Skeletal muscle tissue (tissue), 5 donors: ENCODE measurements at places on chromosomes 12 and 14. TPM values are rescaled to one million over a fixed set of nuclear protein-coding genes. Genes with fewer than 3 reads are reported as not detected.

The DPF3 gene
- 1.6 TPM for total RNA-seq

The ANO2 gene
- total RNA-seq: 4.7 TPM

The ARID2 gene
- 43.3 TPM for total RNA-seq

The CACNA2D4 gene
- total RNA-seq: 0.52 TPM

The AREL1 gene
- total RNA-seq: 21.9 TPM

The CLEC4A gene
- total RNA-seq: not detected

The TOMM20L gene
- total RNA-seq: not detected

The KRT75 gene
- total RNA-seq: not detected
